ENCODE measurements at places on chromosomes 2 and 18.

- DNase-seq = no peak
These were observed 609.2 kb upstream of the NXPH2 start for GRCh38 chr2:139389391-139389790.

GRCh38 chr2:19786408-19787058 lies 115.2 kb downstream of the TTC32 start:
- peak; percentile 76 for DNase-seq

DNA sequence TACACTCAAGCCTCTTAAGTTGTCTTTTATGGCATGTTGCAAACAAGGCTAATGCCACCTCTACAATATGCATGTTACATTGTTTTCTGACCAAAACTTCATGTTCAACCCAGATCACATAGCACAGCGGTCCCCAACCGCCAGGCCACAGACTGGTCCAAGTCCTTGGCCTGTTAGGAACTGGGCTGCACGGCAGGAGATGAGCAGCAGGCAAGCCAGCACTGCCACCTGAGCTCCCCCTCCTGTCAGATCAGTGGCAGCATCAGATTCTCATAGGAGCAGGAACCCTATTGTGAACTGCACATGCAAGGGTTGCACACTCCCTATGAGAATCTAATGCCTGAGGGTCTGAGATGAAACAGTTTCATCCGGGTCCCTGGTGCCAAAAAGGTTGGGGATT lies 324.8 kb upstream of the CHAC2 start:
- DNase-seq = no peak

GRCh38 chr18:41146301-41146700 lies 808.7 kb upstream of the PIK3C3 start:
- no peak for DNase-seq

- no peak for DNase-seq
These were observed 205.9 kb downstream of the PTGR3 start for GRCh38 chr18:75003039-75003438.

- DNase-seq = no peak
These were observed 121.6 kb upstream of the NDUFV2 start for GRCh38 chr18:8980918-8981317.

- peak; percentile 16 for DNase-seq
These were observed 978 bp upstream of the TUBA4A start for GRCh38 chr2:219254590-219255201.

- no peak for DNase-seq
These were observed 103.0 kb upstream of the LGALSL start for GRCh38 chr2:64350996-64351395.

- DNase-seq = peak; percentile 66
These were observed 146.1 kb downstream of the LNPK start for GRCh38 chr2:175855794-175856453.

GRCh38 chr2:199458009-199458805 lies 468 bp upstream of the SATB2 start:
- peak; percentile 62 for DNase-seq

- DNase-seq = no peak
These were observed at the start of gene PTPRN for GRCh38 chr2:219309278-219309677. PTPRN (minus strand) TSS chr2:219309401; CDS start chr2:219309332, 69 bp downstream.

- peak; percentile 13 for DNase-seq
These were observed 335.1 kb downstream of the CYRIA start for GRCh38 chr2:16330571-16330970.

GRCh38 chr18:58785171-58785805 lies 79.4 kb upstream of the ZNF532 start:
- peak; percentile 100 for DNase-seq

DNA sequence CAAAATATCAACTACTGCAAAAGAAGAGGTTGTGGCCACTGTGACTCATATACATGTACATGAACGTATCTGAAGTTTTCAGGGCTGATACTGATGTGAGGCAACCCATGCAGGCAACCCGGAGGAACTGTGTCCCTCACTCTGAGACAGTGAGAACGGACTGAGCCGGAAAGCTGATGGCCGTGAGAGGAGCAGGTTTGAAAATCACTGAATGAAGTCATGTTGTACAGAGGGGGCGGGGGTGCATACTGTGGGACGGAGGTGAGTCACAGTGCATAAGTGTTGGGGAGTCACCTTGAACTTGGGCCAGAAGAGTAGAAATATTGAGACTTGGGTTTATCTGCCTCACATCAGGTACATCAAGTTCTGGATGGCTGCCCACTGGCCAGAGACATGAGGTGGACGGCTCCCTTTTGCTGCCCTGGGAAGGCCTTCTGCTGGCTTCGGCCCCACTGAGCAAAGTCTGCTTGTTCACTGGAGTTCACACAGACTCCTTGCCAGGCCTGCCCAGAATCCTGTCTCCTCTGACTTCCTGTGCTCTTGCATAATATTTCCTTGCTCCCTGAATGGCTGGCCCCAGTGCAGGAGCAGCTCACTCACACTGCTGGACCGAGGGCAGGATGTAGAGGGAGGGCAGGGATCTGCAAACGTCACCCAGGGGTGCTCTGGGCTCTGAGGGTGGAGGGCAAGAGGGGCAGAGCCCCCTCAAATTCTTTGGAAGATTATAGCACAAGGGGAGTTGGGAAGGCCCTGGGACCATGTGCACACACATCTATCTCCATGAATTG lies 18.1 kb downstream of the EPAS1 start:
- peak; percentile 97 for DNase-seq

DNA sequence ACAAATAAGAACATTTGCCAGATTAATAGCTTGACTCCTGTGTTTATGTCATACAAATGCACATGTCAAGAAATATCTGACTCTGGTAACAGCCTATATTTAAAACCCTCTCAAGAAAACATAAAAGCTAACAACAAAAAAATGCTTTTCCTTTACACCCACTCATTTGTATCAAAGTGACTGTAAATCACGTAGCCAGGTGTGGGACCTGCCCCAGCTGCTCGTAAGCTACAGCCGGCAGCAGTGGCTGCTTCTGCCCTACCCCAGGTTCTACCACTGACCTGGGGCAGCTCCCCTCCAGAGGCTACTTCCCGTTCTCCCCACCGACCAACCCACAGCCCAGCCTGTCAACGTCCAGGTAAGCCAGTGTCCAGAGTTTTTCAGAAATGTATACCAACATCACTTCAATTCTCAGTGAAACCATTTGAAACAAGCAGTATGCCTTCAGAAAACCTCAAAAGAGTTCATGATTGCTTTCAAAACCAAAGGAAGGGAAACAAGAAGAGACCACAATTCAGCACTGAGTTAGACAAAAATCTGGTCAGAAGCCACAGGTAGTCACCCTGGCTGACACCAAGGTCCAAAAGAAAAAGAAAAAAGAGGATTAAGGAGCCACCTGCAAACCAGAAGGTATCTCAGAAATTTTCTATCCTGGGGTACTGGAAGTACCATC lies 40.4 kb downstream of the KIDINS220 start:
- no peak for DNase-seq

- DNase-seq = peak; percentile 88
These were observed 238.2 kb upstream of the RBBP8 start for GRCh38 chr18:22694954-22695353.

- DNase-seq = peak; percentile 46
These were observed 106.7 kb downstream of the DTNB start for GRCh38 chr2:25566694-25567093.

DNA sequence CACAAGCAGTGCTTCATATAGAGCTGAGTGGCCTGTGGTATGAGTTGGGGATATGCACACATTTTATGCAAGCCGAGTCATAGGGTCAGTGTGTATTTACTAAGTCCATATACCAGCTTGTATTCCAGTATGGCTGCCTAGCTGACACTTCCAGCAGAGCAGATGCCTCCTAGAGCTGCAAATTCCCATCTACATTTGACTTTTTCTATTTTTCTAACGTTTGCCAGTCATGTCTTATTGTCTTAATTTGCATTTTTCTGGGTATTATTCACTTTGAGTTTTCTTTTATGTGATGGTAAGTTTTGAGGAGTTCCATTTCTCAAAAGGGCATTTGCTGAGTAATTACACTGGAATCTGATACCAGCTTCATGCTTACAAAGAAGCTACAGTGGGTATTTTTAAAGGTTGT lies 334.5 kb upstream of the CDH2 start:
- DNase-seq = peak; percentile 3

DNA sequence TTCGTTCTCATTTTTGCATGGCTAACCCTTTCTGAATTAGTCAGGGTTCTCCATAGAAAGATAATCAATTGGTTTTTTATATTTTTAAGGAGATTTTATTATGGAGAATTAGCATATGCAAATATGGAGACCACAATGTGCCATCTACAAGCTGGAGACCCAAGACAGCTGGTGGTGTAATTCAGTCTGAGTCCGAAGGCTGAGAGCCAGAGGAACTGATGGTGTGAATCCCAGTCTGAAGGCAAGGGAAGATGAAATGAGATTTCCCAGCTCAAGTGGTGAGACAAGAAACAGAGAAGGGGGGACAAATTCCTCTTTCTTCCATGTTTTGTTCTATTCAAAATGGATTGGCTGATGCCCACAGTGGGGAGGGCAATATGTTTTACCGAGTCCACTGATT lies 80.7 kb downstream of the PLCL1 start:
- no peak for DNase-seq

GRCh38 chr18:51711298-51711889 lies 513.9 kb upstream of the MEX3C start:
- DNase-seq = no peak

DNA sequence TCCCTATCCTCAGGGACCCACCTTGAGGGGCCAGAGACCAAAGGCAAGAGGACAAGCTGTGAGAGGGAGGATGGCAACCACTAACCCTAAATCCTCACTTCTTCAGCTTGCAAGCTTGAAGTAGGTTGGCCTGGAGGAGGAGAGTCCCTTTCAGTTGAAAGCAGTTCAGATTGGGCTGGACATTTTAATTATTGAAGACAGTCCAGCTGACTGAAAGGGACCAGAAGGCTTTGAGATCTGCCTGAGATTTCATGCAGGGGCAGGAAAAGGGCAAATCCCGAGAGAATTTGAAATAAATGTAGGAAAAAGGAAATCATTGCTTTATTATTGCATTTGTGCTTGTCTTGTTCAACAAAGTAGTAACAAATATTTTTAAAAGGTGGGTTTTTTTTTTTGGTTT lies 118.9 kb upstream of the STON1 start:
- no peak for DNase-seq

- DNase-seq = peak; percentile 72
These were observed 2.8 kb upstream of the CTDSP1 start for GRCh38 chr2:218396688-218397462.

- peak; percentile 87 for DNase-seq
These were observed 21.2 kb downstream of the ATIC start for GRCh38 chr2:215332872-215333595.

- no peak for DNase-seq
These were observed 7.3 kb upstream of the HTR2B start for GRCh38 chr2:231132129-231132528.

DNA sequence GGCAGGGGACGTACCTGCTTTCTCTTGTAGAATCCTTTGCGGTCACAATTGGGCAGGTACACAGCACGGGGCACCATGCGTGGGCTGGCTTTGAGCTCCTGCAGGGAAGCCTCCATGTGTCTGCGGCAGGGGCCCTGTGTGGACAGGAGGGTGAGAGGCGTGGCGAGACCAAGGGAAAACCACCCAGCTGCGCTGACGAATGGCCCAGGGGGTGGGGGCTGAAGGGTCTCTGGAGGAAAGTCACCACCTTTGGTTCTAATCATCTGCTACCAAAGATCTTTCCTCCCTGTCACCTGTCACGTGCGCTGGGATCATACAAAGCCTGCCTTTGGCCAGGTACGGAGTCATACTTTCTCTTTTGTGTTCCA lies 17.3 kb downstream of the IGFBP5 start:
- DNase-seq = no peak

DNA sequence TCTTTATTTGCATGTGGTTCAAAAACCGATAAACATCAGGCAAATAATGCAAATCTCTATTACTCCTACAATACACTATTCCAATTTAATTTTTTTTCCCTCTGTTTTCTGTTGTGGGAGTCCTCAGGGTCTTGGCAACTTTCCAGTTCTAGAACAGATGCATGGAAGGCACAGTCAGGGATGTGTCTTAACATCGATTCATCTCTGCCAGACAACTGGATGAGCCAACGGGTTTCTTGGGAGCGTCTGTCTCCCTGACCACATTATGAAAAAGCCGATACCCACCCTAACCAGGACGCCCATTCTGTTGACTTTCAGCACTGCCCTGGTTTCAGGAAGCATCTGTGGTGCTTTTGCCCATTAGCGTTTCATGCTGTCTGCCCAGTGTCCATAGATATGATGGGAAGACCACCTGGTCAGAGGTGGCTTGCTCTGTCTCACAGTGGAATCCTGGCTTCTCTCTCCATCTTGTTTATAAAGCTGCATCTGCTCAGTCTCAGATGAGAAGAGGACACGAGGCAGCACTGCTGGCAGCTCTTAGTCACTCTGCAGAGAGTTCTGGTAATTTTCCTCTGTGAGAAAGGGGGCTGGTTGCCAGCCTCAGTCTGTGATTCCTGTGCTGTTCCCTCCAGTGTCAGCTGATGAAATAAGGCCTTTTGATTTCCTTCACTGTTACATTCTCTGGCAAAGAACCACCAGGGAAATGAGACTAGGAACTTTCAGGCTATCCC lies 57.9 kb upstream of the KCNE4 start:
- DNase-seq = peak; percentile 55

GRCh38 chr2:5250482-5250881 lies 441.7 kb upstream of the SOX11 start:
- peak; percentile 67 for DNase-seq

DNA sequence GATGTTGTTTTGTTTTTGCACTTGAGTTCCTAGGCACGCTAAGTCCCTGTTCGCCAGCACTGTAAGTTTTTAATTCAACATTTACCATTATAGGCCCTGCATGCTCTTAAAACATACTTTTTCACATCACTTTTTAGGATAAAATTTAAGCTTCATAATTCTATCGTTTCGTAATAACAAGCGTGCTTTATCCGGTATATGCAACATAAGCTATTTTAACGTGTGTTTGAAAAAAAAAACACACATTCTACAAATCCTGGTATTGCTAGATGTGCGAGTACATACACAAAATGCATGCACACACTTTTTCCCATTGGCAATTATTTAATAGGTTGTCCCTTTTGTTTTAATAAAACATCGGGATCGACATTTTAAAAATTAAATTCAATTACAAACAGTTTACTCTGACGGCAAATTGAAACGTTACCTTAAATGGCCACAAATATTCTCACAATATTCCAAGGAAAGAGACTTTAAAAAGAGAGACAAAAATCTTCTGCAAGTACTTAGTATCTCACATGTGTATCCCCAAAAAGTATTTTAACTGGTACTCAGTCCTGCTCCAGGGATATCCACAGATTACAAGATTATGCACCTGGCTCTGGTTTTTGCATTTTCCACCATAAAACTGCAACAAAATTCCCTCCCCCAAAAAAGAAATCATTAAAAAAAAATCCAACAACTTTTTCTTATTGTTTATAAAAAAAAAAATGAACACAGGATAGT lies 1.0 kb upstream of the TCF4 start:
- peak; percentile 7 for DNase-seq

DNA sequence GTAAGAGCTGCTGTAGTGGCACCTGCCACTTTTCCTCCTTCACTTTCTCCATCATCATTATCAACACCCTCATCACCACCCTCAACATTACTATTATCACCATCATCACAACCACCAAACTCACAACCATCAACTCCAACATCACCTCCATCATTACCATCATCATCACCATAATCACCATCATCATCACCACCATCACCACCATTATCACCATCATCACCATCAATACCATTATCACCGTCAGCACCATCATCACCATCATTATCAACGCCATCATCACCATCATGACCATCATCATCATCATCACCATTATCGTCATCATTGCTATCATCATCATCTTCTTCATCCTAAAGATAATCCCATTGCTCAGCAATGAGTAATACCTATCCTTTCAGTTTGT lies 255.8 kb downstream of the CYRIA start:
- no peak for DNase-seq

All from kidney tubule cell (primary cell).